NB4 (cell line): ENCODE measurements at places on chromosomes 16 and 17.
A peak's percentile ranks its signal among the peaks of the same experiment; 100 is the strongest.

GRCh38 chr17:21149621-21150020, 22.9 kb downstream of the DHRS7B start:
- peak; percentile 74 for DNase-seq

DNA sequence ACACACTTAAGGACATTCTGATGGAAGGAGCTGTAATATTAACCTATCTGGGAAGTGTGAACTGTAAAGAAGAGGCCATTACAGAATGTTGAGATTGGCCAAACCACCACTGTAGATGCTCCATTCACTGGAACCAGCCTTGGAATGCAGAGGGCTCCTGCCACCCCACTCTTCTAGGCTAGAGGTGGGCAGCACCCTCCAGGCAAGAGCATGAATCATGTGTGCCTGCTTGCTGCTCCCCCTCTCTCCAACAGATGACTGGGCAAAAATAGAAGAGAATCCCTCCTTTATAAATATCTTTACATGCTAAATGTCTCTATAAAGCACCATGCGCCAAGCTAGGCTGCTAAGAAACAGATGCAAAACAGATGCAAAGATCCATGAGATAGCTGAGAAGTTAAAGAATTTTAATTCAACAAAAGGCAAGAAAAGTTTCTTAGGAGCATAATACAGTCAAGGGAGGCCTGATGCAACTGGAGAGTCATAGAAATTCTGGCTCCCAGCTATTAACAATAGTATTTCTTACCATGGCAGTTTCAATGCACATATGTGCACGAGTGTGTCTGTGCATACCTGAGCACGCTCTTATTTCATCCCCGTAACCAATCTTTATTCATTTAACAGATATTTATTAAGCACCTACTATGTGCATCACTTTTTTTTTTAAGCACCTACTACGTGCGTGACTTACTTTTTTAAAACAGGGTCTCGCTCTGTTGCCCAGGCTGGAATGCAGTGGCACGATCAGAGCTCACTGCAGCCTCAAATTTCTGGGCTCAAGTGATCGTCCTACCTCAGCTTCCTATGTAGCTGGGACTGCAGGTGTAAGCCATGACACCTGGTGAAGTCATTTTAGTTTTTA, 53.6 kb downstream of the GRIN2A start:
- no peak for DNase-seq

DNA sequence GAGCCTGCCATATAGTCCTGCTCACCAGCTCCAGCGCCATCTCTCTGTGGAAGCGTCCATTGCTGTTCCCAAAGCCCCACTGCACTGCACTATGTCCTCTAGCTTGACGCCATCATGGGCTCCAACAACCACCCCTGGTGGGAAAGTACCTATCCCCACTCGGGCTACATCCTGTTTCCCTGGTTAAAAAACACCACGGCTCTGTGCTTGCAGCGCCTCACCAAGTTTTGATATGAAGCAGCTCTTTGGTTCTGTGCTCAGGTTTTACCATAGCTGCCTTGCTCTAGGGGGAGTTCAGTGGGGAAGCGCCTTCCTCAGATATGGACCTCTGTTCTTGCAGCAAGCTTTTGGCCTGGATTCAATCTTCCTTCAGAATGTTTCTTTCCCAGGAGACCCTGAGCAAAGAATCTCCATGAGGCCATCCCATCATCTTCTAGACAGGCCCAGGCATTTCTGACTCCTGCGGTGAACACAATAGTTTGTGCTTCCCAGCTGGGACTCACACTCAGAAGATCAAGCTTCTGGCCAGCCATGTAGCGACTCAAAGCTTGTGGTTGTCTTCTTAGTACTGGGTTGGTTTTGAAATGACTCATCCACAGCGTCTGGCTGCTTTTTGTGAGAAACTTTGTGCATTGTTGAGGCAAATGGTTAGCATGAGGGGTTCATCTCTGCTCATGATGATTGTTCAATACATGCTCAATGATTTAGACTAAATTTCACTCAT, 39.5 kb downstream of the DYNLRB2 start:
- no peak for DNase-seq

- DNase-seq = peak; percentile 52
Observed at GRCh38 chr17:82519971-82520903, 705 bp downstream of the FOXK2 start.

GRCh38 chr16:58413359-58413758, 21.1 kb downstream of the GINS3 start:
- DNase-seq = peak; percentile 42

GRCh38 chr17:55314061-55314783, 49.5 kb downstream of the HLF start:
- no peak for DNase-seq

GRCh38 chr16:74592847-74593246, 14.1 kb downstream of the GLG1 start:
- no peak for DNase-seq

DNA sequence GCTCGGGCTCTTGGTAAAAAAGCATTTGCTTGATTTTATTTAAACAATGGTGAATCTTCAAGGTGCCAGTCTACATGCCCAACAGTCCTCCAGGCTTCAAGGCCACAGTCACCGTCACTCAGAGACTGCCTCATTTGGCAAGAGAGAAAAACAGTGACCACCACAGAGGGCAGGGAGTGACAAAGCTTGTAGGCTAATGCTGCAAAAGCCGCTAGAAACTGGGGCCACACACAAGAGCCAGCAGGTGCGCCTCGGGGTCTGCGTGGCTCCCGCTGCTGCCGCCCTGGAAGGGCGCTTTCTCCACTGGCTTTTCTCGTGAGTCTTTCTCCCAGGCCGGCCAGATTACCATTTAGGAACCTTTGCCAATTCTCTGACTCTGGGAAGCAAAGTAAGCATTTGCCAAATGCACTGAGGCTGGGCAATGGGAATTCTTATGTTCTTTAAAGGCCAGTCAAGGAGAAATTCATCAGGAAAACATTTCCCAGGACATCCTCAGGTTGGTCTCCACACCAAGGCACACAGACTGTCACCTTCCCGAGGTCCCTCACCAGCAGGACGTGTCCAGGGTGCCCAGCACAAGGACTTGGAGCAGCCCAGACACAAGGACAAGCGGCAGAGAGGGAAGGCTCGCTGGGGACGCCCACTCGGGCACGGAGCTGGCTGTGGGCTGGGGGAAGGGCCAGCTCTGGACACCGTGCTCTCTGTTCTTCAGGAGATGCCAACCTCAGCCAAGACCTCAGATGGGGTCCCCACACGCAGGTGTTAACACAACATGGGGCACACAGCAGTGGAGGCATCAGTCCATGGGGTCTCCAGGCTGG, 12.5 kb upstream of the C16orf95 start:
- no peak for DNase-seq

DNA sequence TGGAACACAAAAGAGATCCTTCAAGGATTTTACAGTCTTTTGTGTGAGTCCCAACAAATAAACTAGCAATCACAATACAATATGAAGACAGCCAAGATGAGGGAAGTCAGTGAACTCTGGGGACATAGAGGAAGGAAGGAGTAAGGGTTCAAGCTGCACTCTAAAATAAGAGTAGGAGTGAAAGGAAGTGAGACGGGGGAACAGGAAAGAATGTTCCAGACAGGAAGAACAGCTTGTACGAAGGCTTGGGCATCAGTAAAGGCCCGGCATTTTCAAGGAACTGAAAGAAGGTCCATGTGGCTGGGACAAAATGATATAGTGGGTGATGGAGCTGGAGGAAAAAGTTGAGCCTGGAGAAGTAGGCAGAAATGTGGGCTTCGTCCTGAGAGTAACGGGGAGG, 4.5 kb downstream of the CCL17 start:
- no peak for DNase-seq

- no peak for DNase-seq
Observed at GRCh38 chr17:50381920-50382319, 8.9 kb downstream of the EME1 start.

GRCh38 chr17:1229349-1229899, 40.8 kb upstream of the BHLHA9 start:
- DNase-seq = peak; percentile 89

DNA sequence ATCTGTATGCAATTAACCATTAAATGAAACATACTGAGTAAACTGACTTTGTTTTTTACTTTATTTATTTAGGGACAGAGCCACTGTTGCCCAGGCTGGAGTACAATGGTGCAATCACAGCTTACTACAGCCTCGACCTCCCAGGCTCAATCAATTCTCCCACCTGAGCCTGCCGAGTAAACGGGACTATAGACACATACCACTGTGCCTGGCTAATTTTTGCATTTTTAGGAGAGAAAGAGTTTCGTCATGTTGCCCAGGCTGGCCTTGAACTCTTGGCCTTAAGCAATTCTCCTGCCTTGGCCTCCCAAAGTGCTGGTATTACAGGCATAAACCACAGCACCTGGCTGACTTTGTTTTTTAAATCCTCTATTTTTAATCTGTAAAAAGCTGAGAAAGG, 42.6 kb downstream of the ANKFY1 start:
- DNase-seq = no peak

DNA sequence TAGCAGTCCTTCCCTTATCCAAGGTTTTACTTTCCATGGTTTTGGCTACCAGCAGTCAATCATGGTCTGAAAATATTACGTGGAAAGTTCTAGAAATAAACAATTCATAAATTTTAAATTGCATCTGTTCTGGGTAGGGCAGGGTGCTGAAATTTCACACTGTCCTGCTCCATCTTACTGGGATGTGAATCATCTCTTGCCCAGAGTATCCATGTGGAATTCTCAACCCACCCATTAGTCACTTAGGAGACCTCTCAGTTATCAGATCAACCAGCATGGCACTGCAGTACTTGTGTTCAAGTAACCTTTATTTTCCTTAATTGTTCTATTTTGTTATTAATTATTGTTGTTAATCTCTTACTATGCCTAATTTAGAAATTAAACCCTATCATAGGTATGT, 202.8 kb upstream of the CPHXL start:
- DNase-seq = no peak
